NCI-H1417 treated with DMSO at 0.1 percent for 48 hours (cell line): ENCODE measurements at places on chromosomes 5 and 9.

- DNase-seq = no peak
Measured at GRCh38 chr9:700365-701282, 140.9 kb upstream of the DMRT1 start.

DNA sequence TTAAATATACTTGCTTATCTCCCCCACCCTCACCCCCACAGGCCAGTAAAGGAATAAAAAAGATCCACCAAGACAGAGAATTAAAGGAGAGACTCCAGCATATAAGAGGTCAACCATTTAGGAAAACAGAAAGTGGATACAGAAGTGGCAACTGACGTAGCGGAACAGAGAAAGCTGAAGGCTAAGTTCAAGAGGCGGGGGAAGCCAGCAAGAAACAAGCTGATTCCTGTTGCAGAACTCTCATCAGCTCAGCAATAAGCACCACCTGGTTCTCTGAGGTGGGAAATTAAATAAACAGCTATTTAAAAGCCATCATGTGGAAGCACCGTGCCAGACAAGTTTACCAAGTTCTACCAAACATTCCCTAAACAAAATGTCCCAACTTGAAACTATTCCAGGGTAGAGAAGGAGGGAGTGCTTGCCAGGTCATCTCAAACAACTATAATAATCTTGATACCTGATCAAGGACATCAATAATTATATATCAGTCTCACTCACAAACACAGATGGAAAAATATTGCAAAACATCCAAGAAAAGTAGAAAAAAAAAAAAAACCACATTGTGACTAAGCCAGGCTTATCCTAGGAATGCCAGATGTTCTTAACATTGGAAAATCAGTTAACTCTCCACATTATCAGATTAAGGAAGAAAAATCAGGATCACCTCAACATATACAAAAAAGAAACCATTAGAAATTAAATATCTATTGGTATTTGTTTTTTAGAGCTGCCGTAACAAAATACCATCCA is 7.3 kb upstream of the ARL15 start:
- DNase-seq = no peak

DNA sequence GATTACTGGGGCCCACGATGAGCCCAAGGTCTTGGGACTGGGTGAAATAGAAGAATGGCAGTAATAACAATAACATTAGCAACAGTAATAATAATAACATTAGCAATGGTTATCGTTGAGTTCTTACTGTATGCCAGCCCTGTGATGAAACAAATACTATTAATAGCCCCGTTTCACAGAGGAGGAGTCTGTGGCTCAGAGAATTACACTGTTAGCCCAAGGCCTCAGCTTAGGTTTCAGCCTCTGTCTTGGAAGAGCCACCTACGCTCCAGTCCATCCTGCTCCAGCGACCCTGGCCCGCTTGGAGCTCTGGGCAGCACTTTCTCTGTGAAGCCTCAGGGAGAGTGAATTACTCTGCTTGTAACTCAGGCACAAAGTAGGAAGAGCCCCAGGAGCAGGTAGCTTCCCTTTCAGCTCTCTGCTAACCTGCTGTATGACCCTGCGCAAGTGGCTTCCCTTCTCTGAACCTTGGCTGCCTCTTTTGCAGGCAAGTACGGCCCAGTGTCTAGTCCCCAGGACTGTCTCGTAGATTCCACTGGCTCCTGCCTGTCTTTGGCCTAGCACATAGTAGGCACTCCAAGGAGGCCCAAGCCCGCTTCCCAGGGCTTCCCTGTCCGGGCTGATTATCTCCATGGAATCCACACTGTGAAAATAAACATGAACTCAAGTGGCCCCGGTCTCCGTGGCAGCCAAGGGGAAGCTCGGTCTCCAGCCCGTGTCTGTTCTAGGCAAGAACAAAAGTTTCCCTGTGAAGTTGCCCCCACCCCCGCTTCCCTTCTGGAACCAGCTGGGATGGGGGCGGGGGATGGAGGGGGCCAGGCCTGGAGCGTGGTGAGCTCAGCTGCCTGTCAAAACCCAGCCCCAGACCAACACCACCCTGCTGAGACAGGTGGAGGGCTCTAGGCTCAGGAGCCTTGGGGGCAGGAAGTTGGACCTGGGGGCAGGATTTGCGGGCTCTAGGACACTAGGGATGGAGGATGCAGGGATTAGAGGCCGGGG is 26.2 kb upstream of the LMX1B start:
- DNase-seq = no peak

- DNase-seq = no peak
Measured at GRCh38 chr9:98972716-98973115, 29.0 kb downstream of the COL15A1 start.

GRCh38 chr5:135993335-135993879 is 35.4 kb upstream of the TGFBI start:
- DNase-seq = no peak

DNA sequence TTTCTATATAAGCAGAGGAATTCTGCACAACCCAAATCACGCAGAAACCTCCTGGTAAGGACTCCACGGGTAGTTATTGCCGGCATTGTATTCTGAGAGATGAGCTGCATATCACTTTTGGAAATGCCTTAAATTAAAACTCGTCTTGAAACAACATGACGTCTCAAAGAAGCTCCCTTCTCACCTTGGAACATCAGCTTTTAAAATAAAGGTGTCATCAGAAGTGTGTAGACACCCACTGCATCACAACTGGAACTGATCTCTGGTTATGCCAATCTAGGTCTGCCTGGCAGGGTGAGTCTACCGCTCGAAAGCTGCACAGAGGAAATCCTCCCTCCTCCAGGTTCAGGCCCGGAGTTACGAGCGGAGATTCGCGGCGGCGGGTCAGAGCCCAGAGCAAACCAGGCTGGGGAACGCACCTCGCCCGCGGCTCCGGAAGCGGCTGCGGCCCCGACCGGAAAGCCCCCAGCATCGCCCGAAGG is 974 bp upstream of the SLC12A2 start:
- DNase-seq = no peak

GRCh38 chr9:112332214-112332613 is 1.2 kb downstream of the PTBP3 start:
- no peak for DNase-seq

DNA sequence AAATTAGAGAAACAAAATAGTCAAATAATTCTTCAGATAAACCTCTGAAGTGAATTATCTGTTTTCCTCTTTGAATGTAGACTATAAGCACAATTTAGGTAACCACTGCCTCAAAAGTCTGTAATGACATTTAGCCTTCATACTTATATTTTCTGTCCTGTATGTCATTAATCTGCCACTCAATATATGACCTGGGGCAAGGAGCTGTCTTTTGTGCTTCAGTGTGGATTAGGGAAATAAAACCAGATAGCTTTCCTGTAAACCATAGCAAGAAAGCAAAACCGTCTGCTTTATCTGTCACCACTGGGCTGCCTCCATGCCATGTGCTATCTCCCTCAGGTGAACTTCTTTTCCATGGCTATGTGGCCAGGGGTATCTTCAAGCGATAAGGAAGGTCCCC is 606.6 kb upstream of the C9orf72 start:
- no peak for DNase-seq

- no peak for DNase-seq
Measured at GRCh38 chr5:1971944-1972343, 89.2 kb upstream of the IRX4 start.

DNA sequence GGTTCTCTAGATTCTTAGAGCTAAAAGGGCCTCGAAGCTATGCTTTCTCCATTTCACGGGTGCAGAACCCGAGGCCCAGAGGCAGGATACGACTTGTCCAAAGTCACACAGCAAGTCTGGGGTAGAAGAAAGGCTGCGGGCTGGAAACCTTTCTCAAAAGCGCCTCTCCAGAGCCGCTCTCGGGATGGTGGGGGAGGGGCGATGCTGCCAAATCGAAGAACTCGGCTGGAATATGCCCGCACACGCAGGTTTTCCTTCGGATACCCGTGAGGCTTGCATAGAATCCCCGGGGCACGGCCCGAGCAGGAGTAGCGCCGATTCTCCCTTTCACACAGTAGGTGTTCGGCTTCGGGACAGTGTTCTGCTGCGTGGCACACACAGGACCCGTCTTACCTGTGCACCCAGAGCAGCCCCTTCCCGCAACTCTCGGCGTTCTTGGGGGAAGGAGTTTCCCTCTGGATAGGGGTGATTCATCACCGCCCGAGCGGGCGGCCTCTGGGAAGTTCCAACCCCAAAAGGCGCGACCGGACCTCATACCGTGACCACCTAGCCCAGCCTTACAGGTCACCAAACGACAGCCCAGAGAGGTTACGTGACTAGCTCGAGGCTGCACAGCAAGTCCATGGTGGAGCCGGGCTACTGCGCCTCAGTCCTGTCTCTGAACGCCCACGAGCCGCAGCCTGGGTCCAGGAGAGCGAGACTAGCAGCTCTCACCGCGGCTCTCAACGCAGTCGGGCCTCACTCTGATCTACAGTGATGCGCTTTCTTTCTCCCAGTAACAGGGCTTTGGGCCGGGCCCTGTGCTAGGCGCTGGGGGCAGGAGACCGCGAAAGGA is 4.1 kb downstream of the PAX5 start:
- no peak for DNase-seq

DNA sequence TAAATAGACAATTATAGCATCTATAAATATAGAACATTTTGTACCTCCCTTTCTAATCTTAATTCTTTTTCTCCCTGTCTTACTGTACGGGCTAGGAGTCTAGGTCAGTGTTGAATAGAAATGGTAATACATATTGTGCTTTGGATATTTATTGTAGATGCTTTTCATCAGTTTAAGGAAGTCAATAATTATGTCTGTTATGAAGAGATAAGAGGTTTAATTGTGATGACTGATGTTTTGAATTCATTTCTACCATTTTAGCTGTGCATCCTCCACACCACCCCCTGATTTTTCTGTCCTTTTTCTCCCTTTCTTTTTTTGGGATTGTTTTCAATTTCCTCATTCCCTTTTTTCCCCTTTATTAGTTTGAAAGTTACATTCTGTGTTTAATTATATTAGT is 95.8 kb downstream of the DOCK2 start:
- no peak for DNase-seq

DNA sequence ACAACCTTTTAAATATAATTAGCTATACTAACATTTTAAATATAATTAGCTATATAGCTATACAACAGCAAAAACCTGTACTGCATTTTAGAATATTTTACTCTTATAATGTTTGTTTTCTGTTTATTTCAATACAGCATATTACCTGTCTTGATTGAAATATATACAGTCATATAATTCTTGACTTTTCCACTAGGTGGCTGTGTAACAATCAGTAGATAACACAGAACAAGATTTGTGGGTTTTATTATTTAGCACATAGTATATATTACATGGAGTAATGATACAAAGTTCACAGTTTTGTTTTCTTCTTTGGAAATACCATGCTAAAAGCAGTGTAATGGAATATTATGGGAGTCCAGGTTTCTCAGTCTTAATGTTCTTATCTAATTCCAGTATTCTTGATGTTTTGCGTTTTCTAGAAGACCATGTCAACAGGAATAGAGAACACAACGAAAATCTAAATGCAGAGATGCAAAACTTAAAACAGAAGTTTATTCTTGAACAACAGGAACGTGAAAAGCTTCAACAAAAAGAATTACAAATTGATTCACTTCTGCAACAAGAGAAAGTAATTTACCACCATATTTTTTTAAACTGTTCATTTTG is 13.3 kb downstream of the HMMR start:
- no peak for DNase-seq

- no peak for DNase-seq
Measured at GRCh38 chr9:3660936-3661335, 135.1 kb upstream of the RFX3 start.

DNA sequence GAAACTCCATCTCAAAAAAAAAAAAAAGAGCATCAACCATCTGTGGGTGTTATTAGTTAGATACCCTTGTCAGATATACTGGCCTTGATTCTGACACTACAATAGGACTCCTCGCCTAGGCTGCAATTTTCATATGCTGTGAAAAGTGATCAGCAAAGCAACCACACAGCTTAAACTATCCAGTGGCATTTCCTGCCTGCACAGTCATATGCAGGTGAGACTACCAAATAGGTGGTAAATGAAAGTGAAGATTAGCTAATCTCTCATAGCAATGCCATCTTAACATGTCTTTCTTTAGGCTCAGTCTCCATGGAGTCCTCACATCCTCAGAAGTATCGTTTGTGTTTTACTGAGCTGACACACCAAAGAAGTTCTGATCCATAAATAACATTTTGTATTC is 40.8 kb downstream of the GRAMD2B start:
- DNase-seq = no peak

GRCh38 chr9:12785260-12785770 is 10.5 kb downstream of the LURAP1L start:
- DNase-seq = no peak

- DNase-seq = no peak
Measured at GRCh38 chr5:169627551-169627950, 9.5 kb upstream of the DOCK2 start.

DNA sequence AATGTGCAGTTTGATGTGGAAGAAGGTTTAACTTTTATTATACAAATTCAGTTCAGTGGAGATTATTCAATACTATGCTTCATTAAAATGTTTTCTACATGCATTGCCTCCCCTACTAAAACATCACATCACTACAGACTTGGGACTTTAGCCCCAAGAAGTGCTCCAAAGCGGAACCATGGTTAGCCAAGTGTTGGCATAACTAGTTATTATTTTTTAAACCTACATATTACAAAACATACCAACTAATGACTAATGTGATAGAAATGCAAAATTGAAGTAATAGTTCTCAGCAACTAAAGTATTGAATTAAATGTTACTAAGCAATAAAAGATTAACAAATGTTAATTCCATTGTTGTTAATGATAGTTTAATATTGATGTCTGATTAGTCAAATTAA is 74.5 kb downstream of the XRCC4 start:
- no peak for DNase-seq

DNA sequence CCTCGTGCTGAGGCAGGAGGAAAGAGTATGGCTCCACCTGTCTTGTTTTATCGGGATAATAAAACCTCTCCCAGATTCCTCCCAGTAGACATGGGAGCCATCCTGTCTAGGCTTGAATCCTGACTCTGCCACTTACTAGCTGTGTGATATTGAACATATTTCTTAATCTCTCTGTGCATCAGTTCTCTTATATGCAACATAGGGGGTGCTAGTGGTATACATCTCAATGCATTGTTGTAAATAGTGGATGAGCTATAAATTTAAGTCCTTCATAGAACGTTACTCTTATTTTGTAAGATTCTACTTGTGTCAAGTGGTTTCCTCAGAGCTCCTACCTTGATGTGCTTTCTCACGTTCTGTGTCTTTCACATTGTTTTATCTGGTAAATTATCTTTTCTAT is 417.7 kb upstream of the POU5F2 start:
- DNase-seq = no peak

GRCh38 chr5:30113542-30113941 is 1079.9 kb upstream of the CDH6 start:
- no peak for DNase-seq

GRCh38 chr5:57448751-57449150 is 33.9 kb downstream of the ACTBL2 start:
- no peak for DNase-seq
